ENCODE measurements at places on chromosomes 11 and 22.

DNA sequence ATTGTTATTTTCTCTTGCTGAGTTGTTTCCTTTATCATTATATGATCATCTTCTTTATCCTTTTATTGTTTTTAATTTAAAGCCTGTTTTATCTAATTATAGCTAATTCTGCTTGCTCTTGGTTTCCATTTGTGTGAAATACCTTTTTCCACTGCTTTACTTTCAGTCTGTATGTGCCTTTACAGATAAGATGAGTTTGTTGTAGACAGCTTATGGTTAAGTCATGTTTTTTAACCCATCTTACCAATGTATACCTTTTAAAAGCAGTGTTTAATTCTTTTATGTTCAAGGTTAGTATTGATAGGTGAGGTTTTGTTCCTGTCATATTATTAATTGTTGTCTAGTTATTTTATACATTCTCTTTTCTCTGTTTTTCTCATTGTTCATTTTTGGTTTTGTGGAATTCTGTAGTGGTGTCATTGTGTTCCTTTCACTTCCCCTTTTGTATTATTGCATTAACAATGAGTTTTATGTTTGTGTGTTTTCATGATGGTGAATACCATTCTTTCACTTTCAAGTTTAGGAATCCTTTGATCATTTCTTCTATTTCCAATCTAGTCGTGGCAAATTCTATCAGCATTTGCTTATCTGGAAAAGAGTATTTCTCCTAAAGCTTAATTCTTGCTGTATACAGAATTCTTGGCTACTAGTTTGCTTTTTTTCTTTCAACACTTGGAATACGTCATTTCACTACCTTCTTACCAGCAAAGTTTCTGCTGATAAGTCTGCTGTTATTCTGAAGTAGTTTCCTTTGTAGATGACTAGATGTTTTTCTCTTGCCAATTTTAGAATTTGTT is 21.8 kb downstream of the OR5AN1 start:
- DNase-seq = no peak

DNA sequence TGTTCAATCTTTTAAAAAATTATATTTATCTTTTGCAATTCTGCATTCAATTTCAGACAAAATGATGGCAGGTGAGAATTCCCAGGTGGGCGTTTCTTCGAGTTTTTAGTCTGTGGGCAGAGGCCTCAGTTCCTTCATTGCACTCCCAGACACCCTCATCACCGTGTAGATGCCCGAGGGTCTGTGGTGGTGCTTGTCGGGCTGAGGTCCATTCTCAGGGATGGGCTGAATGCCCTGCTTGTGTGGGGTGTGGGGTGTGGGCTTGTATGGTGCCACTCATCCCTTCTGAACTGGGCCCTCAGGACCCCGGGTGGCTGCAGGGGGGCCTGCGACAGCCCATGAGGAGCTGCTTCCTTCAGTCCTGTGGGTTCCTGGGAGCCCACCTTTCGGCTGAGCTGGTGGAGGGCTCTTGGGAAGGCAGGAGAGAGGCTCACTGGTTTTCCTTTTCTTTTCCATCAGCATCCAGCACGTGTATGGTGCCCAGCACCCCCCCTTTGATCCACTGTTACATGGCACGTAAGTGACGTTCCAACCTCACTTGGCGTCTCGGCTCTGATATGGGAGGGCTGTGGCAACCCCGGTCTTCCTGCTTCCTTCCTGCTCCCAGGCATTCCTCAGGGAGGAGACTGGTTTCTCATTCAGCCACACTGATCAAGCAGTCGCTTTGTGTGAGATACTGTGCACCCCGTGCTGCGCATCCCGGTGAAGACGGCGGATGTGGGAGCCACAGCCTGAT is 29.8 kb downstream of the TBC1D22A start:
- no peak for DNase-seq

GRCh38 chr11:44711113-44711786 is 15.5 kb upstream of the TSPAN18 start:
- no peak for DNase-seq

- peak; percentile 87 for DNase-seq
Observed at GRCh38 chr11:36746886-36747710, 149.1 kb upstream of the RAG2 start.

DNA sequence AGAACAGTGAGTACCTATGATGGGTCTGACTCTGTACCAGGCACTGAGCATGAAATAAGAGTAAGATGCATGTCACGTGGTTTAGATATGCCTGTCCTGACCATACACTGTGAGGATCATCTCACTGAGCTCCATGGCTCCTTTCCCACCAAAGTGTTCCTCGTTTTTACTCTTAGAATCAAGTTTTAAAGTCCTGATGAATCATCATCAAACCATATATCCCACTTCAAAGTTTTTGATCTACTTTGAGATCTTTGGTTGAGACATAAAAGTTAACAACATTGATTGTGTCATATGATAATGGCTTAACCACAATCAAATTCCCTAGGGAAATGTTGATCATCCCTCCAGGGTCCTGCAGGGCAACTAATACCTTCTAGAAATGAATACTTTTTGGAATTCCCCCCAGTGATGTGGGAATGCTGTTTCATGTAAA is 12.8 kb downstream of the ETS1 start:
- no peak for DNase-seq

DNA sequence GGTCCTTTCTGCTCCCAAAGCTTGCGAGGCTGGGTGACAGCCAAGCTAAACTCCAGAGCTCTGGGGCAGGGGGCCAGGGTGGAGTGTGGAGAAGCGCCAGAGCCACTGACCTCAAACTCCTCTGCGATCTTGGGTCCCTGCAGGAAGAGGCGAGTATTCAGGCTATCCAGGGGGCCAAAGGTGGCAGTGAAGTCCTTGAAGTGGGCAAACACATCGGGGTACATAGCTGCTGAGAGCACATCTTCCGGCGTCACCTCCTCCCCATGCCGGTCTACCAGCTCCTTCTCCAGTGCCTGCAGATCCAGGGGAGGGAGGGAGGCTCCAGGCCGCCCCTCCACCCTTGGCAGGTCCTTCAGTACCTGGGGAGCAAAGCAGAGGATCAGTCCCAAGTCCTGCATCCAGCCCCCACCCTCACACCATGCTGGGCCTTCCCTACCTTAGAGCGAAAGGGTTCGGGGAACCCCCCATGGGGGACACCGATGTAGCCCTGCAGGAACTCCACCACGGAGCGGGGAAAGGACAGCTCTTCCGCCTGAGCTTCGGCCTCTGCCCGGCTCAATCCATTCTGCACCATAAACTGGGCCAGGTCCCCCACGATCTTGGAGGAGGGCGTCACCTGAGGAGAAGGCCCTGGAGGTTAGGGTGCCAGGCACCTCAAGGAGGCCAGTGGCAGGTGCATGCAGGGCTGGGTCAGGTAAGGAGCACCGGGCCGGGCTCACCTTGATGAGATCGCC is 6.4 kb downstream of the RCE1 start:
- no peak for DNase-seq

DNA sequence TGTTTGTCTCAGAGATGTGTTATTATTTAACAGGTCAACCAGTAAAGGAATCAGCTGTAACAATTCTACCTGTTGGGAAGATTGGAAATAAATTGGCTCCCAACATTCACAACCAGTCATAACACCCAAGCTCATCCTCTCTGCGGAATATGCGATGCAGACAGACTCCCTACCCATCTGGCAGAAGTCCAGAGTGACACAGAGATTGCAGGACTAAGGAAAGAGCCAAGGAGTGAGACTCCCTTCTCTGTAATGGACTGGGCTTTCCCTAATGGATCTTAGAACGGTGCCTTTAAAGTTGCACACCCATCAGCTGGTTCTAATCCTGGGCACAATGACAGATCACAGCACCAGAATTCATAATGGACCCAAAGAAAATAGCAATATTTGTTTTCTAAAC is 27.8 kb upstream of the UBASH3B start:
- no peak for DNase-seq

DNA sequence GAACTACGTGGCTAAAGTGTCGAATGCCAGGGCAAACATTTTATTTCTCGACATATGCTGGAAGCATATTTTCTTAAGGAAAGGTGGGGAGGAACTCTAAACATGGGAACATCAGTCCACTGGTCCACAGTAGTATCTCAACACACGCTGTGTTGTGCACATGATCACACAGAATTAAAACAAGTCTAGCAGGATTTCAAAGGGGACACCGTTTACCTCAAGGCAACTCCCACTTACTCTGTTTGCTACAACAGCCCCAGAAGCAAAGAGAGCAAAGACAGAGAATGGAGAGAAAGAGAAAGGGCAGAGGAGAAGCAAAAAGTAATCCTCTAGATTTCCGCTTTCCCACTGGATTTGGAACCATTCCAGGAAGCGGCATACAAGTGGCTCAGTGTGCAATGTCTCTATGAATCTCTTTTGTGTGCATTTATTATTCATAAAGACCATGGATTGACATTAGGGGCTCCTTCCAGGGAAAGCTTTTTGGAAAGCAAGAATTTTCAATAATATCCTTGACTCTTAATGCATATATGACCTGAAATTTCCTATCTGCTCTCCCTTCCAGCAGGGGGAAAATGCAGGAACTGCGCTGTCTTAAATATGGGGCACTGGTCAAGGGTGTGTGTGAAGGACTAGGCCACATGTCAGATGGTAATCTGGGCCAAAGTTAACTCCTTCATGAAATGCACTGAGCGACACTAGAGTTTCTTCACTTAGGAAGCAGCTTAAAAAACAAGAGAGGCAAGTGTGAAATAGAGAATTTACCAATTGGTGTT is 34.8 kb upstream of the CCDC34 start:
- no peak for DNase-seq

GRCh38 chr11:22927793-22928192 is 67.5 kb upstream of the CCDC179 start:
- no peak for DNase-seq

GRCh38 chr11:133950421-133950820 is 6.3 kb downstream of the IGSF9B start:
- DNase-seq = no peak

- DNase-seq = no peak
Observed at GRCh38 chr11:67631853-67632174, 2.1 kb upstream of the NUDT8 start.

- DNase-seq = no peak
Observed at GRCh38 chr11:89433278-89433677, 57.9 kb downstream of the NOX4 start.

DNA sequence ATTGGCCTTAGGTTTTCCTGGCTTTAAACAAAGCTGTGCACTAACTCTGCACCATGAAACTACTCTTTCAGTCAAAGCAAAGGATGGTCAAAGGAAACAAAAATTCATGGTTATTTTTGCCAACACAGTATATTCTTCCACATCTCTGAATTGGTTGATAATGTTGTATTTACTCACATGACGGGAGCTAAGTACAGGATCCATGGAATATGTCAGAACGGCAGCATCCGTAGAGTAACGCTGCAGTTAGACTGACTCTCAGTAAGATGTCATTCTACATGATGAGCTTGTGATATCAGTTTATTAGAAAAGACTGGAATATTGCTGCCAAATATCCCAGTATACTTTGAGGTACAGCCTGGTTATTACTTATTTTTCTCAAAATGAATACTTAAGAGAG is 172.1 kb downstream of the PGR start:
- DNase-seq = no peak

GRCh38 chr22:26621663-26622062 is at the start of gene CRYBA4:
Gene CRYBA4 (plus strand): TSS chr22:26621963. CDS start chr22:26622597, 634 bp downstream.
- DNase-seq = no peak

DNA sequence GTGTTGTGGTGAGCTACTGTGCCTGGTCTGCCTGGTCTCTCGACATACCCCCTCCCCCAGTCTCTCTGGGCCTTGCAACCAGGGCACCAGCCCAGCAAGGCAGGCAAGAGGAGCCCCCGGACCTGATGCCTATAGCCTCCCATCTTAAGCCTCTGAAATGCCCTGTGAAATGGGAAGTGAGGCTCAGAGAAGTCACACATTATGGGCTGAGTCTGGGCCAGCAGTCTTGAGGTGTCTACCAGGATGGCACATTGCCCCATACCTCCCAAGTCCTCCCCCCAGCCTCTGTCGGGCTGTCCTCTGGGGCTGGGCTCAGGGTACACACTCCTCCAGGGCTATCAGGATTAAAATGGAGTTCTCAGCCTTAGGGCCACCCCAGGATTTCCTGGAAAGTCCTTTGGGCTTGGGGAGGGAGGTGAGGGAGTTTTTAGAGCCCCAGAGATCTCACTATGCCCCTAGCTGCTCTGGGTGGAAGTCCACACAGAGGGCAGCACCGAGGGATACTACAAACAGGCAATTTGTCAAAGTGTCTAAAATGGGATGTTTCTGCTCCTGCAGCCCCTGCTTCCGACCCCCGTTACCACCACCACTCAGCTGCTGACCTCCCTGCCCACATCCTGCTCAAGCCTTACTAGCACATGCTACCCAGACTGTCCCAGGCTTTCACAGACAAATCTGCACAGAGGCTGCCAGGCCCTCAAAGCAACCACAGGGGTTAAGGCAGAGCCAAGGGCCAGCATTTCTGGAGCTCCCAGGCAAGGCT is 3.1 kb upstream of the SH3BP1 start:
- DNase-seq = no peak

DNA sequence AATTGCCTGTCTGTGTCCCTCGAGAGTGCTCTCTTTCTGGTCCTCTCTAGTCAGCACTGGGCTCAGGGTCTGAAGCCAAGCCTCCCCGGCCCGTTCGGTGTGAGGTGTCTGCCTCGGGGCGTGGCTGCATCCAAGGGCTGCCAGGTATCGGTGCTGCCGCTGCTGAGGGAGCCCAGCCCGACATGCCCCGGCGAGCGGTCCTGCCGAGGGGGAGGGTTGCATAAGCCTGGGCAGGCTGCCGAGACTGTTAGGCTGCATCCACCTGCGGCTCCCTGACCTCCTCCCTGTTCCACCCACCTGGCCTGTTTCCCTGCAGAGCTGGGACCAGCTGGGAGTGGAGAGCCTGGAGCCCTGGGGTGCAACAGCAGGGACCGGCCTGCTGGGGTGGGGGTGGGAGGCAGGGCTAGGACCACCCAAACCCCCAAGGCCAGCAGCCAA is 6.3 kb downstream of the OVOL1 start:
- DNase-seq = peak; percentile 89

GRCh38 chr11:114197799-114198500 is 98.2 kb upstream of the NNMT start:
- no peak for DNase-seq

DNA sequence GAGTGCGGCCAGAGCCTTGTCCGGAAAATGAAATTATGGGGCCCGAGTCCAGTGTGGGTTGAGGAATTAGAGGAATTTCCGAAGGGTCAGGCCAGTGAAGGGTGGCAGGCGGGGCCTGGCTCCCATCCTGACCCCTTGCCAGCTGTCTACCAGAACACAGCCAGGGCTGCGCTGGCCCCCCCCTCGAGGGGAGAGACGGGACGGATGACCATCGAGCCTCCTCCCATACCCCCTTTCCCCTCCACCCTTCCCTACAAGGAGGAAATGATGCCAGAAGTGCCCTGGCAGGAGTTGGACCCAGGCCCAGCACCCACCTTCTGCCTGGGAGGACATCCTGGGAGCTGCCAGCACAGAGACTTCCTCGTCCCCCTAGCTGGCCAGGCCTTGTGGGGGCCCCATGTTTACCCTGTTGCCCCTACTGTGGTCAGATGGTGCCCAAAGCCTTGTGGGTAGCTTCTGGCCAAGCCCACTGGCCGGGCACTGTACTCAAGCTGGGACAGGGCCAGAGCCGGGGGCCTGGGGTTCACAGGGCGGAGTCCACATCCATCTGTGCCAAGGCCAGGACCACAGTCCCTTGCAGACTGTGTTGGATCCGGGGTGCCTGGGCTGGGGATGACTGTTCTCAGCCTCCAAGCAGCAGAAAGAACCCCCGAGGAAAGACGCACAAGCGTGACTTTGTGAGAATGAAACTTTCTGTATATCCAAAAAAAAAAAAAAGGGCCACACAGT is 20.8 kb downstream of the ARVCF start:
- no peak for DNase-seq

- no peak for DNase-seq
Observed at GRCh38 chr11:110454609-110455008, 24.9 kb downstream of the FDX1 start.

- DNase-seq = no peak
Observed at GRCh38 chr11:101914341-101914737, 471 bp upstream of the CEP126 start.

Measured in NCI-H2081 (cell line).